ENCODE measurements at places on chromosomes 7 and 10.
A peak's percentile ranks its signal among the peaks of the same experiment; 100 is the strongest.

DNA sequence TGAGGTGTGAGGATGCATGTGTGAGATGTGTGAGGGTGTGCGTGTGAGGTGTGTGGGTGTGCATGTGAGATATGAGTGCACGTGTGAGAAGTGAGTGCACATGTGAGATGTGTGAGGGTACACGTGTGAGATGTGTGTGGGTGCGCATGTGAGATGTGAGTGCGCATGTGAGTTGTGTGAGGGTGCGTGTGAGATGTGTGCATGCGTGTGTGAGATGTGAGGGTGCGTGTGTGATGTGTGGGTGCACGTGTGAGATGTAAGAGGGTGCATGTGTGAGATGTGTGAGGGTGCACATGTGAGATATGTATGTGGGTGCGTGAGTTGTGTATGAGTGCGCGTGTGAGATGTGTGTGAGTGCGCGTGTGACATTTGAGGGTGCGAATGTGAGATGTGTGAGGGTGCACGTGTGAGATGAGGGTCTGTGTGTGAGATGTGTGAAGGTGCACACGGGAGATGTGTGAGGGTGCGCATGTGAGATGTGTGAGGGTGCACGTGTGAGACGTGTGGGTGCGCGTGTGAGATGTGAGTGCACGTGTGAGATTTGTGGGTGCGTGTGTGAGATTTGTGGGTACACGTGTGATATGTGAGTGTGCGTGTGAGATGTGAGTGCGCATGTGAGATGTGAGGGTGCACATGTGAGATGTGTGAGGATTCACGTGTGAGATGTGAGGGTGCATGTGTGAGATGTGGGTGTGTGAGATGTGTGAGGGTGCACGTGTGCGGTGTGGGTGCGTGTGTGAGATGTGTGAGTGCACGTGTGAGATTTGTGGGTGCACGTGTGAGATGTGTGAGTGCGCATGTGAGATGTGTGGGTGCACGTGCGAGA is 30.5 kb downstream of the PPIF start:
- no peak for DNase-seq

GRCh38 chr7:31316876-31317275 is 23.6 kb downstream of the NEUROD6 start:
- no peak for DNase-seq

GRCh38 chr7:3206771-3207191 is 94.3 kb upstream of the SDK1 start:
- no peak for DNase-seq

DNA sequence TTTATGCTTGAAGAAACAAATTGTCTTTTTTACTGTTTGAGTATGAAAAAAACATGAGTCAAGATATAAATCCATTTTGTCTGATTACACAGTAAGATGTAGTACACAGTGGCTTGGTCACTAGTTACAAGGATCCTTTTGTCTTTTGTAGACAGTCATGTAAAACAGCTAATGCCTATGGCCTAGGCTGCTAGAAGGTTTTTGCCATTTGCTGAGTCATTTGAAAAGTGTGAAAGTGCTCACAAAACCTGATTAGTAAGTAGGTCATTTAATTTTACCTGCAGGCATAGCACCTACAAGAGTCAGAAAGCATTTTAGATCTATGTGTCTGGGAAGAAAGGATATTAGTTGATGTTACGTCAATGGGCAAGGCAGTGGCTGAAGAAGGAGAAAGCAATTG is 819.4 kb downstream of the MAGI2 start:
- no peak for DNase-seq

DNA sequence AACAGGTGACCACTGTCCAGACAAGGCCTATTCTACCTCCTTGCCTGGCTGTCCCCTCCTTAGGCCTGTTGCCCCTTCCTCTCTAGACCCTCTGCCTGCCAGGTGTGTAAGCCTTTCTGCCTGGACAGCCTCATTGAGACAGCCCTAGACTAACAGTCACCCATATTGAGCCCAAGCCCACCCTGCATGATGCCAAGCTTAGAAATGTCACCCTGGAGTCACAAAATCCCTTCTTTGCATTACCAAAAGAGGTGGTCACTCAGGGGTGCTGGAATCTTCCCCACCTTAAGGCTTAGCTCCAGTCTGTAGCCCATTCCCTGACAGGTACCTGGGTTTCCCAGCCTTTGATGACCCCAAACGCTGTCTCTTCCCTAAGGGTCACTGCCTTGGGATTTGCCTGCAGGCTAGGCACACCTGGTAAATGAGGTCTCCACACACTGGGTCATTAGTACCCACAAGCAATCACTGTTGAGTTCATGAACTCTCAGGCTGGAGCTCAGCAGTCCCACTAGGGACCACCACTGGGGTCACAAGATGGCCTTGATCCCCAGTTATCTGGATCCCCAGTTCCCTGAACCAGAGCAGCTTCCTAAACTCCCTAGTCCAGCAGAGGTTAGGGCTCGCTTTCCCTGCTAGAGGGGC is 54.9 kb upstream of the CAMK2B start:
- DNase-seq: no peak

DNA sequence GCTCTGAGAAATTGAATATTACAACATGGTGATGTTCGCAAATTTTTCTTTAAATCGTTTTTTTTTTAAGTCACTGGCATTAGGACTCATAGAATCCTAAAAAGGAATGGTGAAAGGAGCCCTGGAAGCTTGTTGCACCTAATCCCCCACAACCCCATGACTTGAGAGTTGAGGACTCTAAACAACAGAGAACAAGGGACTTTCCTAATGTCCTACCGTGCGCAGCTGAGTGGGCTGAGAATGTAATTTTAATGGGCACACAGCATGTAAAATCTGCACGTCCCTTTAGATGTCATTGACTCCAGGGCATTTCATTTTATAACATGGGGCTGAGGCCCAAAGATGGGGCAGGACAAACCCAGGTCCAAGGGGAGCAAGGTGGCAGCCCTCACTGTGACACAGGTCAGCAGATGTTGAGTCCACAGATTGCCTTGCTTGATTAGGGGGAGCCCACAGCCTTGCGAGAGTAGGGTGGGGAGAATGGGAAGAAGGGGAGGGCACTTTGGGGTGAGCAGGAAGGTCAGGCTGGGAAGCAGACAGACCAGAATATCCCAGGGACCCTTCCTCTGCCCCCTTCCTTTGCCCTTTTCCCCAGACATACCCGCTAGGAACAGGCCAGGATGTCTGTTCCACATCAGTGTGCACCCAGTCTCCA is 208.4 kb upstream of the ZMIZ1 start:
- DNase-seq: no peak

DNA sequence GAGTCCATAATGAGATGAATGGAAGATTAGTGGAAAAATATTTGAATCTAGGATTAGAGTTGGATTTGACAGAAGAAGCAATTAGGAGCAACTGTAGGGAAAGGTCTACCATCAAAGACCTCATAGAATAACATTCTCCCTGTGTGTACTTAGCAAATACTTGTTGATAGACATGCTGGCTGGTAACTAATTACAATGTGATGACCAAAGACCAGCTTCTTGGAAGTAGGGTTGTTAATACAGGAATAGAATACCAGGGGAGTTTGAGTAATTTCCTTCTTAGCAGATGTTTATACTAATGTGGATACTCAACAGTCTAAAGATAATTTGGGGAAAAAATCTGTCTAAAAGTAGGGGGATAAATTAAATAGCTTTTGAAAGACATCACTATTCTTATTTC is 357.5 kb upstream of the BMPER start:
- DNase-seq: no peak

DNA sequence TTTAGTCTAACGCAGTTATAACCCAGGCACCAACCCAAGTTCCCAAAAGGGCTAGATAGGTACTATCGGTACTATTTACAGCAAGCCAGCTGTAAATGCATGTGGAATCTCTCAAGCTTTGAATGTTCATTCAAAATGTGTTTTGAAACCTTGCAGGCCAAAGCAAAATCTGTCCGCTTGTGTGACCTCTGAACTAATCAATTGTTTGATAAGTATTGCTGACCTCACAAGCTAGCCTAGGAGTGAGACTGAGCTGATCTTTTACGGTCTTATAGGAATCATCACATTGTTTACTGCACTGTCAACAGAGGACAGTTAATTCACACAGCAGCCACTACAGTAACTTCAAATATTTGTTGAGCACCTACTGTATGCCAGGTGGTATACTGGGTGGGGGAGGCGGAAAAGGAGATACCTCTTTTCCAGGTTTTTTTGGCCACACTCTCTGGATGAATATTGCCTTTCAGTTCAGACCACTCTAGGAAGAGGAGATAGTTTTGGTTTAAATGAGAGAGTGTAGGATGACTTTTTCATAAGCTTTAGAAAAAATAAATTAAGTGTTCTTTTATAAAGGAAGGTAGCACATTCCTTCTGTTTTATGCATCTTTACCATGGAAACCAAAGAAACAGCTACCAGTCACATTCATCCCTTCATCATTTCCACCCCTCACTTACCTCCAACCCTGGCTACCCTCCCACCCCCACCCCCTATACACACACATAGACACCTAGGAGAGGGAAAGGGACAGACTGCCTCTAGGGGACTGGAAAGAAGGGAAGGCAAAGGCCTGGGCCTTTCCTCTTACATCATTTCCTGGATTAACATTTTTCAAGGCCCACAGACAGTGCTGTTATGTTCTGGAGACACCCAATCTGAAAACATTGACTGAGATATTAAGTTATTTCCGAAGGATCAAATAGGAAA is 2.4 kb downstream of the PAPSS2 start:
- no peak for DNase-seq

- no peak for DNase-seq
Measured at GRCh38 chr7:44376429-44377133, 51.2 kb upstream of the CAMK2B start.

GRCh38 chr10:97497572-97498075 is 598 bp downstream of the MMS19 start:
- peak; percentile 93 for DNase-seq
